ENCODE measurements at places on chromosomes 5 and 9.
A peak's percentile ranks its signal among the peaks of the same experiment; 100 is the strongest.

DNA sequence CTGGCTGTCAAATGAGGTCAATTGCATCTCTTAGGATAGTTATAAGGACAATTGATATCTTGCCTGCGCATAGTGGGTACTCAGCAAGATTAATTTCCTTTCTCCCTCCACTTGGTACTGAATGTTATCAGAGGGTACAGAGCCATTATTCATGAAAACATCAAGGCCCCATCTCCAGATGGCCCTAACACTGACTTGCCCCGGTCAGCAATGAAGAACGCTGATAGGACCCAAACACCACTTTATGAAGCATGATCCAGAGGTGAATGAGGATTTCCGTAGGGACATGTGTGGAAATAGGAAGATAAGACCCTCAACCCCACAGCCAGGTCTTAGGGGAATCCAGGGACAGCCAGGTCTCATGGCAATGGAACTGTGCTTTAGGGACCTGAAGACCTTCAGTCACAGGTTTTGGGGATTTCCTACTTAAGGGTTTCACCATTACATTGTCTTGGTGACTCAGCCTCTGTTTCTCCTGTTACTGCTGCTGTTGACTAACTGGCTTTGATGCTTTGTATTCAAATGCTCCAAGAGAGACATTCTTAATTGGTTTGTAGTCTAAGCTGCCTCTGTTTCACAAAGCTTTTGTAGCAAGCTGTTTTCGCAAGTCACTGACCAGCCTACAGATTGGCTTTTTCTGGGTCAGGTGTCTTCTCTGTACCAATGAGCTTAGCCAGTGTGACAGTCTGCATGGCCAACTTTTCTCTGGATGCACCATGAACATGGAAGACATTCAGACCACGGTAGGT, 35.3 kb upstream of the IQGAP2 start:
- H3K27me3 ChIP-seq: no peaks in the 10 kb centered on the region
- H3K36me3 ChIP-seq: no peaks in the 10 kb centered on the region
- H3K4me1 ChIP-seq: no peaks in the 10 kb centered on the region
- H3K4me3 ChIP-seq: no peak overlapping the region
- no peak for DNase-seq

DNA sequence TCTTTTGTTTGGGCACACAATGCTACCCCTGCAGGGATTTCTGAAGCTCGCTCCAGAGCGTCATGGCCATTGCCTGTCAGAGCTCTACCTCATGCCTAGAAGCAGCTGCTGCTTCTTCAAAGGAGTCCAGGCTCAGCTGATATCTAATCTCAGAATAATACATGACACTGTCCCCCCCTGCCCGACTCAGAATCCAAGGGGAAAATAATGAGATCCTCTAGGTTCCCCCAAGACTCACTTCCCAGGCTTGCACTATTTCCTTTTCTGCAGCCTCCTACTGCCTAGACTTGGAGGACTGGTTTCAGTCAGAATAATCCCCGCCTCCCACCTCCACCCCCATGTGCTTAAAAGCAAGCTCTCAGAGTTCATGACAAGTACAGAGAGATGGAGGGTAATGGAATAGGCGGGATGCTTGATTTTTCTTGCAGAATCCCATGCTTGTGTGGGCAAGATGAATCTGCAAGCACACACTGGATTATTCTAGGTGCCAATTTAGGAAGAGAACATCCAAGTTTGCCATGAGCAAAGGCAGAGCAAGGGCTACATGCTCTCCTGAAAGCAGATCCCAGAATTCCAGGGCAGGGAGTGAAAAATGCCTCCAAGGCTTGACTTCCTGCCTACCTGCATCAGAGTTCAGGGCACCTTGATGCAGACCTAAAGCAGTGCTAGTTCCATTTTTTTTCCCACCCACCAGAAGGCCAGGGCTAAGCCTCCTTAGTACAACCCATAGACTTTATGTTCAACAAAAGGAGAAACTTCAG, 97.4 kb upstream of the IFNK start:
- peaks cover 5% of the 10 kb centered on the region for H3K4me1 ChIP-seq
- H3K27me3 ChIP-seq: no peaks in the 10 kb centered on the region
- no peak overlapping the region for H3K27ac ChIP-seq

- H3K27ac ChIP-seq: no peak overlapping the region
- no peaks in the 10 kb centered on the region for H3K4me1 ChIP-seq
- DNase-seq: no peak
- peaks cover 2% of the 10 kb centered on the region for H3K27me3 ChIP-seq
These were observed 20.0 kb upstream of the SPATA31E1 start for GRCh38 chr9:87862536-87863268.

DNA sequence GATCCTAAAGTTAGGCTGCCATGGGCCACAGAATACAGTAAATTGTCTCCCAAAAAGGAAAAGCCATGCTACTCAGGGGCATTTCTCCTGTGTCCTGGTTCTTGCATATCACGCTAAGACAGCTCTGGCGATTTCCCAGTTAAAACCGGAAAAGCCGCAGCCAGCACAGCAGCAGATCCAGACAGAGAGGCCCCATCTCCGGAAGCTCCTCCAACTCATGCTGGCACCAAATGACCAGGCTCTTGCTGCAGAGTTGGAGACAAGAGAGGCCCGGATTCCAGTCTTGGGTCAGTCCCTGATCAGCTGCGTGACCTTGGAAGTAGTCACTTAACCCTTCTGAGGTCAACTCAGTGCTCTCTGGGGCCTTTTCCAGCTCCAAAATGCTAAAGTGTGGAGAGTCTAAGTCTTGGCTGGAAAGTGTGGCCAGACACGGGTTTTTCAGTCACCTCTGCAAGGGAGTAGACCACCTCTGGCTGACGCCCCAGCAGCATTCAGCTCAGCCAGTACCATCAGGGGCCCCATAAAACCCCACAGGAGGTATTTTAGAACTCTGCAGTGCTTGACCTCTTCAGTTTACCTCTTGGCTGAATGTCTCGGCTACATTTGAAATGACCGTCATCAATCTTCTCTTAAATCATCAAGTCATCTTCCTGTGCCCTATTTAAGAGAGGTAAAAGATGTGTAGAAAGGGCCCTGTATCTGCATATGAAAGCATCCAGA, 16.2 kb downstream of the GDNF start:
- no peak for DNase-seq
- H3K27ac ChIP-seq: no peak overlapping the region
- H3K4me3 ChIP-seq: no peak overlapping the region
- H3K36me3 ChIP-seq: no peaks in the 10 kb centered on the region

GRCh38 chr5:43110606-43111170, 10.0 kb upstream of the ZNF131 start:
- H3K4me3 ChIP-seq: no peak overlapping the region
- no peaks in the 10 kb centered on the region for H3K27me3 ChIP-seq
- H3K36me3 ChIP-seq: no peaks in the 10 kb centered on the region
- DNase-seq: no peak
- H3K27ac ChIP-seq: no peak overlapping the region

- H3K4me1 ChIP-seq: no peaks in the 10 kb centered on the region
- H3K36me3 ChIP-seq: peaks cover 87% of the 10 kb centered on the region
- no peak for DNase-seq
- no peak overlapping the region for H3K27ac ChIP-seq
- H3K27me3 ChIP-seq: no peaks in the 10 kb centered on the region
These were observed 117.2 kb upstream of the CACNA1B start for GRCh38 chr9:137760426-137760825.

- no peak overlapping the region for H3K27ac ChIP-seq
- no peaks in the 10 kb centered on the region for H3K27me3 ChIP-seq
- H3K36me3 ChIP-seq: no peaks in the 10 kb centered on the region
- H3K4me3 ChIP-seq: no peak overlapping the region
- DNase-seq: no peak
These were observed 302.9 kb upstream of the PAPPA start for GRCh38 chr9:115850548-115851304.

DNA sequence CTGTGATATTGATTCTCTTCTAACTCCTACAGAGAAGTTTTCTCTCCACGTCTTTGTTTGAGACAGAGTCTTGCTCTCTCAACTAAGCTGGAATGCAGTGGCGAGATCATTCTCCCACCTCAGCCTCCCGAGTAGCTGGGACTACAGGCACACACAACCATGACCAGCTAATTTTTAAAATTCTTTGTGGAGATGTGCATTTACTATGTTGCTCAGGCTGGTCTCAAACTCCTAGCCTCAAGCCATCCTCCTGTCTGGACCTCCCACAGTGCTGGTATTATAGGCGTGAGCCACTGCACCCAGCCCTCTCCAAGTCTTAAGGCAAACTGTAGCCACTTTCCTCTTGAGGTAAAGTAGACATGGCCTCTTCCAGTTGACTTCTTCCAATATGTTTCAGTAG, 72.2 kb downstream of the SNX18 start:
- no peaks in the 10 kb centered on the region for H3K27me3 ChIP-seq
- DNase-seq: no peak
- H3K27ac ChIP-seq: no peak overlapping the region
- no peak overlapping the region for H3K4me3 ChIP-seq

DNA sequence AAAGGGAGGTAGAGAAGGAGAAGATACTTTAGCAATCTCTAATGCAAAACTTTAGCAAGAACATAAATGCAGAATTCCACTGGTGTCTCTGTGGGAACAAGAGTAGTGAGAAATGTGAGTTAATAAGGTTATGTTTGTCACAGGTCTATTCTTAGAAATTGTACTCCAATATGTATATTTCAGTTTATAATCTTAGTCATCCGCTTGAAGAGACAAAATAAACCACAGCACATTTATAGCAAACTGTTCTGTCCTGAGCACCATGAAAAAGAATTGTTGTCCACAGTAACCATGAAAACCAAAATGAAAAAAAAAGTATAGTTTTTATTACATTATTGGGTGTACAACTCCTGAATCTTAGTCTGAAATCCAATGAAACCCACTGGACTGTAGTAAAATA, 93.6 kb upstream of the TSLP start:
- H3K27ac ChIP-seq: no peak overlapping the region
- no peaks in the 10 kb centered on the region for H3K27me3 ChIP-seq
- no peaks in the 10 kb centered on the region for H3K4me1 ChIP-seq
- DNase-seq: no peak

GRCh38 chr5:132102101-132102701, 28.6 kb downstream of the CSF2 start:
- peak; percentile 50 for DNase-seq
- no peaks in the 10 kb centered on the region for H3K27me3 ChIP-seq
- H3K36me3 ChIP-seq: no peaks in the 10 kb centered on the region
- peaks cover 55% of the 10 kb centered on the region for H3K4me1 ChIP-seq
- no peak overlapping the region for H3K27ac ChIP-seq

GRCh38 chr9:96567203-96567700, 52.4 kb downstream of the CDC14B start:
- H3K27me3 ChIP-seq: no peaks in the 10 kb centered on the region
- H3K27ac ChIP-seq: peak overlapping the region; percentile 66
- DNase-seq: no peak
- H3K4me1 ChIP-seq: peaks cover 15% of the 10 kb centered on the region
- no peaks in the 10 kb centered on the region for H3K36me3 ChIP-seq

DNA sequence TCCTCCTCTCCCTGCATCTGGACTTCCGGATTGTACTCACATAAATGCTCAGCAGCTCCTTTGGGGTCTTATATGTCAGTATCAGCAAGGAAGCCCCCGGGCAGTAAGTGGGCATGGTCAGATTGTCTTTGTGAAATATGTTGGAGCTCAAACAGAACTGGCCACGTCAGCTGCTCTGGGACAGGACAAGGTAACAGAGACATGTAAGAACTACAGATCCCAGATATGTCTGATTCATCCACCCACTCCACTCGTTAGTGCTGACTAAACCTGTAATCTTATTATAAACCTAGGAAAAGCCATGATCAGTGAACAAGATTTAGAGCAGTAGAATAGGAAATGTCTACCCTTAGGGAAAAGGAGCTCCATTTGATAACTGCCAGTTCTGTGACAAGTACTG, 561.8 kb downstream of the CETN3 start:
- no peak for DNase-seq
- no peaks in the 10 kb centered on the region for H3K27me3 ChIP-seq
- H3K4me3 ChIP-seq: no peak overlapping the region
- H3K4me1 ChIP-seq: no peaks in the 10 kb centered on the region

DNA sequence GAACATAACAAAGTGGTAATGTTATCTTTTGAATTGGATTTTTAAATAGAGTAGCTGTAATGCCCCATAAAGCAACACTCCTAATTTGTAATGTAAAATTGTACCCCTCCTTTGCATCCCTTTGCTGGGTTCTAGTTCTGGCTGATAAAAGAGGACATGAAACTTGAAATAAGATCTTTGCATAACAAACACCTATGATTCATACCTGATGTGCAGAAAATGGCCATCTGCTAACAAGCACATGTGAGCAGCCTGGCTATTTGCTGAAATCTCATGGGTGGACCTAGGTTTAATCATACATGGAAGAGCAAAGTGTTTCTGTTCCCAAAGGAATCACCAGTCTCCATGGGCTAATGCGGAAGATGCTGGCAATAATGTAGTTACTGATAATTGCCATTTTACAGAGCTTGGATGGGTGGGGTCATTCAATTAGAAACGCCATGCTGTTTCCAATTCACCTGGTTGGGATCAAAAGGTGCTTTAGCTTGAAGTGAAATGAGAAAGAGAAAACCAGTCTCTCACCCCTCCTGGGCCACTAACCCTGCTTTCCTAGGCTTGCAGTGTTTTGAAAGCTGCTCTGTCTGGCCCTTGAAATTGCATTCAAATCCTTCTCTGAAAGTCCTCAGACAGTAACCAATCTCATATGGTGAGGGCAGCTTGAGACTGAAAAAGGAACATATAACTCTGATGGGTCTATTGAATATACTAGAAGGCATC, 585.1 kb downstream of the TLE4 start:
- DNase-seq: no peak
- H3K4me3 ChIP-seq: no peak overlapping the region
- no peaks in the 10 kb centered on the region for H3K4me1 ChIP-seq
- no peaks in the 10 kb centered on the region for H3K36me3 ChIP-seq
- no peaks in the 10 kb centered on the region for H3K27me3 ChIP-seq
